ENCODE measurements at places on chromosomes 2 and 18.
A peak's percentile ranks its signal among the peaks of the same experiment; 100 is the strongest.

DNA sequence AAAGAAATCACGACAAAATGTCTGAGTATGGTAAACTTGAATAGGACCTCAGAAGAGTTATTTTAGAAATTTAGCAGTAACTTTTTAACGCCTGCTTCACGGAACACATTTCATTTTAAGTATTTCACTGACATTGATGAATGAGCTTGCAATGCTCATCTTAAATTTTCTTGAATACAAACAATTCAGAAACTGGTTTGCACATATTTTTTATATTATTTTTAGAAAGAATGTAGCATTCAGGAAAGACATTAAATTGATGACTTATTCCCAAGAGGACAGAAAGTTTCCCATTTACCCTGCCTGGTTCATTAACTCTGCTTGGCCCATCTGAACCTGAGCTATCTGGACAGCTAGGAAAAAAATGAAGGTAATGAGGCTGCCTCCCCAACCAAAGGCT lies 89.3 kb downstream of the MBD2 start:
- no peak for DNase-seq

- no peak for DNase-seq
Observed at GRCh38 chr18:58666176-58666575, 5.1 kb upstream of the MALT1 start.

DNA sequence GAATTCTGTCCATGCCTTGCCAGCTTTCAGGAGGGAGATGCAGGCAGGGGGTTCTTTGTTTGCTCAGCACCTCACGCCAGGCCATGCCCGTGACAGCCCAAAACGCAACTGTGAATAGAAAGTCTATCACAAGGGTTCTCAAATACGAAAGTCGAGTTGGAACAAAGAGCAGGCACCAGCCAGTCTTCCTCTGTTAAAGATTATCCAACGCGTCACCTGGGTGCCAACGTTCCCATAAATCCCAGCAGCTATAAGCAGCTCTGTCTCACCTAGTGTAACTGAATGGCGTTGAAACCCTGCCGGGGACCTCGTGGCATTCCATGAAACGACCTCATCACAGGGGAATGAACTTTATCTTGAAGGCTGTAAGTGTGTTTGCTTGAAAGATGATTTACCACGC lies 84.8 kb upstream of the GATA6 start:
- no peak for DNase-seq

DNA sequence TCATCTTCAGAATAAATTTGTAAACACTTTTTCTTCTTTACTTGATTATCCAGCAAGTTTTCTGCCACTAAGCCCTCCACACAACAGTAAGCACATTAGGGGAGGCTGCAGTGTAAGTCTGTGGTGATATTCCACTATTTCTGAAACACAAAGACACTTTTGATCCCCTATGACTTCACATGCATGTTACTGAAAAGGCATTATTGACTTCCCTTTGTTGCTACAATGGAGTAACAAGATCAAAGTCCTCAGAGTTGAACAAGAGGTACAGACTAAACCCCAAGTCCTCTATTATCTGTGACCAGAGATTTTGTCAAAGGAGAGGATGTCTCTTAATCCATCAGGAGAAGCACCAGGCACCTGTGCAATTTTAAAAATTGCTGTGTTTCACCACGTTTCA lies 157.9 kb downstream of the CD226 start:
- DNase-seq: no peak

- DNase-seq: no peak
Observed at GRCh38 chr2:174335988-174336500, 1.3 kb downstream of the SP9 start.

GRCh38 chr18:47254341-47254939 lies 3.0 kb upstream of the SKOR2 start:
- DNase-seq: no peak

GRCh38 chr18:48155856-48156255 lies 225.4 kb upstream of the SMAD2 start:
- DNase-seq: no peak

DNA sequence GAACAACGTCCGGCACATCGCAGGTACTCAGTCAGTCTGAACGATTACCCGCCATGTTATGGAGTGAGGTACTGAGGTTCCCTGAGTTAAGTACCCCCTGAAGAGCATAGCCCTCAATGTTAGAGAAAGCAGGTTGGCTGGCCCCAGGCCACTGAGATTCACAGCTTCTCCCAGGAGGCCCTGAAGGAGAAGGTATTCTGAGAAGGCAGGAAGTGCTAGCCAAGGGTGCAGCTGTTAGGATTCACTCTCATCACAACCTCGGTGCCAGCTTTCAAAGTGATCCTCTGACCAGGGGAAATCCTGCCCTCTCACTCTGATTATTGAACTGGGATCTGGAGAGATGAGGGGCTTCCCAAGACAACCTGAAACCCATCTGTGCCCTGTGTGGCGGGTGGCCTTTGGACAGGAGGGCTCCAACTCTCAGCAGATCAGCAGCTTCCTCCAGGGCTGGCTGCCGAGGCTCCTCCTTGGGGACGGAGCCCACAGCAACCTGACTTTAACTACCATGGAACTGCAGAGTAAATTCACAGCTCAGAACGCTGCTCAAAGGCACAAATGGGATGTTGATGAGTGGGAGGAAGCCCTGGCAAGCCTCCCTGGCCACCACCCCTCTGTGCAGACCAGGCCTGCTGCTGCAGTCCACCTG lies 7.8 kb downstream of the EHD3 start:
- DNase-seq: no peak

DNA sequence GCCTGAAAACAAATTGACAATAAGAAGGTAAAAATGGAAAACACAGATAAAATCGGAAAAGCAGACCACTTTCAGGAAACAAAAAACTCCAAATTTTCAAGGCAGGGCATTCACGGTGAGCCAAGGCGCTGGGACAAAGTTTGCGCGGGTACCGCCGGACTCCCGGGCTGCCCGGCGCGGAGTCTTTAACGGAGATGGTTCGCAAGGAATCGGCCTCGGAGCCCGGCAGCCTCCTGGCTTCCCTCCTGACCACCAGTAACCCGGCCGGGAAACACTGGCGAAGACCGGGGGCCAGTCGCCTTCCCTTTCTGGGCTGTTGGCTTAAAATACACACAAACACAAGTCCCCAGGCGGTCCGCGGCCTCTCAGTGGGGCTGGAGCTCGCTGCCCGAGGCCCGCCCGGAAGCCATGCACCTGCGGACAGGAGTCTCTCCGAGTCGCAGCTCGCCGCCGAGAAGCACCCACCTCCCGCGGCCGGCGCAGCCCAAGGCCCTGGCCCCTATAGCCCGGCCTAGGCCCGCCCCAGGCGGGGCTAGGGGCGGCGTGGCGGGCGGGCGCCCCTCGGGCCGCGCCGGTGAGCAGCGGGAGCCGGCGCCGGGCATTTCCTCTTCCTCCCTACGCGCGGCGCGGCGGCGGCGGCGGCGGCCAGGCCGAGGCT lies 622 bp upstream of the KCMF1 start:
- DNase-seq: peak; percentile 39

- no peak for DNase-seq
Observed at GRCh38 chr2:29664578-29664977, 256.8 kb downstream of the ALK start.

GRCh38 chr2:231765496-231765929 lies 15.6 kb downstream of the PDE6D start:
- DNase-seq: no peak

GRCh38 chr18:22921772-22922171 lies 11.4 kb upstream of the RBBP8 start:
- no peak for DNase-seq

DNA sequence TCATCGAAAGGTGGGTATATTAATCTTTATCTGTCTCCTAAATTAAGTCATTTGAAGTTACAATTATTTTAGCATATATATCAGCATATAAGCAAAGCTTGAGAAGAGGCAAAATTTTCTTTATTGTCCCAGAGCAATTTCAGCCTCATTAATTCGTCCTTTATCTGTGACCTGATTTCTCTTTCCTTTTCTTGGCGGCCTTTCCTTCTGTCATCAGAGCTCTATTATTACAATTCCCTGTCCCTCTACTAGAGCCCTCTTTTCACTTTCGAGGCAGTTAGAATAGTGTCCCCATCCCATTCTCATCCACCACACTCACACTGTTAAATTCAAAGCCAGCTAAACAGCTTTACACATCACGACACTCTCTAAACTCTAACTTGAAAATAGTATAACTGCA lies 1293.2 kb upstream of the FAM98A start:
- DNase-seq: no peak

DNA sequence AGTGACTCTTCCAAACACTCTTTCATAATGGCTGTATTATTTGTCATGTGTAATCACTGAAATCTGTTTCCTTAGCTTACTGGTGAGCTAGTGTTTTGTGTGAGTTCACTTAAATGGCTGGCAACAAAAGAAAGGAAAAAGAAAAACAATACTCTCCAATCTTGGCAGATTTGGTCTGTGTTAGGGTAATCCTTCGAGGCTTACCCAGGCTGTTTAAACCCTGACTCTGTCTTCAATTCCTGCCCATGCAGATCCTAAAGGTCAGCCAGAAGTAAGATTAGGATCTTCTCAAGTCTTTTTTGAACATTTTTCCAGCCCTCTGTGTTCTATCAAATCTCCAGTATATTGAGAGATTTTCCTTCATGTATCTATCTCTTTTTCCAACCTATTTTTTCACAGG lies 85.3 kb downstream of the CCDC178 start:
- DNase-seq: no peak
